ENCODE measurements at places on chromosomes 5 and 9.

GRCh38 chr9:34591248-34591916 is 1.9 kb upstream of the CNTFR start:
- peak; percentile 61 for DNase-seq

DNA sequence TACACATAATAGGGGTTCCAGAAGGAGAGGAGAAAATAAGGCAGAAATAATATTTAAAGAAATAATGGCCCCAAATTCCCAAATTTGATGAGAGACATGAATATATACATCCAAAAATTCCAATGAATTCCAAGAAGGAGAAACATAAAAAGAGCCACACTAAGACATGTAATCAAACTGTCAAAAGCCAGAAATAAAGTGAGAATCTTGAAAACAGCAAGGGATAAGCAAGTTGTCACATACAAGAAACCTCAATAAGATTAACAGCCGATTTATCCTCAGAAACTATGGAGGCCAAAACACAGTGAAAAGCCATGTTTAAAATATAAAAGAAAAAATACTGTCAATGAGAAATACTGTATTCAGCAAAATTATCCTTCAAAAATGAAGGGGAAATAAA is 14.5 kb downstream of the CATSPER3 start:
- no peak for DNase-seq

DNA sequence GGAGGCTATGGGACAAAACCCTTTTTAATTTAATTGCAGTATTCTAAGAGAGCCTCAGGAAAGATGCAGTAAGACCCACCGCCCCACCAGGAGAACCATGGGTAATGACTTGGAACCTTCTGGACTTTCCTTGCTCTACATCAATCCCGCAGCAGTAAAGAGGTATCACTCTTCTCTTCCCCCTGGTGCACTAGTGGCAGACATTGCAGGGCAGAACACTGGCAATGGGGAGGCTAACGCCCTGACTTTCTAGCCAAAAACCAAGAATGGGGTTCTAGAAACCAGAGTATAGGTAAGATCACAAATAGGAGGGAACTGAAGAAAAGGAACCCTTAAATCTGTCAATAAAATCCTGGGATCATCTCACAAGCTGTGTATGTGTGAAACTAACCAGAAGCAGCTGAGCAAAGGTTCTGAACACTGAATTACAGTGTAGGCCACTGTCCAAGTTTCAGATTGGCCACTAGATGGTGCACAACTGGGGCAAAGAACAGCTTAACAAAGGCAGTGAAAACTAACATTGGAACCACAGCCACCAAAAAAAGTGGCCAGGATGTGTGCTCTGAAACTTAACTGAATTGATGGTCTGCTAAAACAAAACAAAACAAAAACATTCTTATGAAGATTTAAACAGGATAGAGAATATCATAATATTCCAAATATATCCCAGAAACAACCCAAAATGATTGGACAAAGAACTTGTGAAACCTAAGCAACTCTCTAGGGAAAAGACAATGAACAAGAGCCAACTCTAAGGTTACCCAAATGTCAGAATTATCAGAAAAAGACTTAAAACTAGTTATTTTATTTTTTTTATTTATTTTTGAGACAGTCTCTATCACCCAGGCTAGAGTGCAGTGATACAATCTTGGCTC is 6.6 kb upstream of the FAM151B start:
- DNase-seq = no peak

DNA sequence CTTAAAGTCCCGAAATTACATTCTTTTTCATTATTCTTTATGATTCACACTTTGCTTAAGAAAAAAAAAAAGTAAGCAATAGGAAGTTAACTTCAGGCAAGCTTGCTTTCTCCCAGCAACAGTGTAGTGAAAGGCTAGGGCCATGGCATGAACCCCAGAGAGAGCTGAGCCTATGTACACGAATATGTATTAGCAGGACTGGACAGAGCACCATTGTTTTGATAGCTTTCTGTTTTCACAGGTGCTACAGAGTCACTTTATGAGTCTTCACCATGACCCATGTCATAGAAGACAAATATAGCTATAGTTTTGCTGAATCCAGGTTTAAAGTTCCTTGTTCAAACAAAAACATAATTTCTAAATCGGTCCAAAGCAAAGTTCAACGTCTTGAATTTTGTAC is 199.2 kb downstream of the ADAMTSL1 start:
- DNase-seq = no peak

- DNase-seq = no peak
Observed at GRCh38 chr5:16862777-16863176, 73.3 kb downstream of the MYO10 start.

GRCh38 chr9:115291841-115292240 is 173.9 kb upstream of the TNC start:
- DNase-seq = no peak

DNA sequence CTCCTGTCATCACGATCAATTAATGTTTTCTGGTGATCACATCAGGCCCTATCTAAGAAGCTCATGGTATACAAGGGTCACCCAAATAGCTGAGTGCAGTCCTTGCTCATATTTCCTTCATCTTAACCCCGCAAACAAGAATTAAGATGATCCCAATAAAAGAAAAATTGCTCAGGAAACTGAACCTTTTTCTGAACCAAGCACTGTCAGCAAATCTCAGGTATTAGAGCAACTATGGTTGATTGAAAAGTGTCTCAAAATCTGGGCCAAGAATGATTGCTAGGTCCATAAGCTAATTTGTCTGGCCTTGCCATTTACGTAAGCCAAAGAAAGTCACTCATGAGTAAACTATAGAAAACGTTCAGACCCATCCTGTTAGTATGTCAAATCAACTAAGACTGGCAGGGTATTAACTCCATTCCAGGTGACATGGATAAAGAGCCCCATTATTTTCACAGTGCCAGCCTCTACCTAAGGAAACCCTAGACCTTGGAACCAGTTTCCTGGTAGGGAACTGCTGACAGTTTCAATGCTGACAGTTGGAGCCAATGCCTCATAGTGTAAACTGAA is 209.3 kb downstream of the DEPDC1B start:
- no peak for DNase-seq

- DNase-seq = peak; percentile 59
Observed at GRCh38 chr5:156479849-156480248, 152.9 kb downstream of the SGCD start.

DNA sequence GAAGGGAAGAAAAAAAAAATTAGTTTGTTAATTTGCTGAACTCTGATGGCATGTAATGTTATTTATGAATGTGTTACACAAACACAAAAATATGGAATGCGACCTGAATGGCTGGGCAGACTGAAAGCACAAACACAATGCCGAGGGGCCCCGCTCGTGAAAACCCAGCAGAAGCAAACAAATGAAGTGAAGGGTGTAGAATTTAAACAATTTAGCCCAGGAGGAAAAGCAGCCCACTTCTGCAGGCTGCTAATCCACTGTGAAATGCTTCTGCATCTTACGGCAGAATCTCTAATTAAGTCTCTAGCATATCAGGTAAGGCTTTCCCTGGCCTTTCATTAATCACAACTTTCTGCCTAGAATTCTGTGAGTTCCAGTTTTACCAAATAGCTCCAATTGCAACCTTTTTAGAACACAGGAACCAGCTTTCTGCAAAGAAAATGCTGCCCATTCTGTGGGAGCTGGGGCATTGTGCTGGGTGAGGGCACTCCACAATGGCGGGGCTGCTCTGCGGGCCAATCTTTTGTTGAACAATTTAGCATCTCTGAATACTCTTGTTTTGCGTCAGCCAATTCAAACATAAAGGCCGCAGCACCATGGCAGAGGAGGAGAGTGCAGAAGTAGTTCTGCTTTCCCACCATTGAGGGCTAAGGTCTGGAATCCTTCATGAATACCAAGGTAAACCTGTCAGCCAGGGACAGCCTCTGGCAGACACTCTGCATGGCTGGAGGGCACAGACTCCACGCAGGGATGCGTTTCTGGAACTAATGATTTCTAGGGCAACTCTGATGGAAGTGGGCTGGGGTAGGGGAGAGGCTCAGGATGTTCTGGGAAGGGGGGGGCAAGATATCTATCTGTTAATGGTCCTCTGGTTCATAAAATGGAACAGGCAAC is 66.4 kb downstream of the PTCH1 start:
- DNase-seq = no peak

GRCh38 chr5:62791059-62791458 is 212.4 kb downstream of the LRRC70 start:
- peak; percentile 33 for DNase-seq

DNA sequence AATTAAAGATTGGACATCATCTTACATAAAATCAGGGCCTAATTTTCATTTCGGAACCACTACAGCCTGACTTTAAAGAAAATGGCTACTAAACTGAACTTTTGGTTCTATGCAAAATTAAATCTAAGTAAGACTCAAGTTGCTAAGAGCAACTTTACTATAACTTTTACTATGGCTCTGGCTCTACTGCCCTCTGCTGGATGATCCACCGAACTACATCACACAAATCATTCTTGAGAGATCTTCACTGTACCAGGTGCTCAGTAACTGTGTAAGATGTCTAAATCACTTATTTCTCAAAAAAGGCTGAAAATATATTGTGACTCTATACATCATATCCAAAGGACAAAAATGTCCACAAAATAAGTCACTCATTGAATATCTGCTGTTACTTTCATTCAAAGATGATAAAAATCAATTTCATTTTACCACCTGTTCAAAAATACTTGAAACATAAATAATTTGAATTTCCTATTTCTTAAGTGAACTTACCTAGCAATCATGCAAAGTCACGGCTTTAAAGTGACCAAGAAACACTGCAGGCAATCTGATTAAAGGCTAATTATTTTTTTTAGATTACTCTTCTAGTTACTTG is 13.5 kb downstream of the MOCS2 start:
- DNase-seq = no peak

DNA sequence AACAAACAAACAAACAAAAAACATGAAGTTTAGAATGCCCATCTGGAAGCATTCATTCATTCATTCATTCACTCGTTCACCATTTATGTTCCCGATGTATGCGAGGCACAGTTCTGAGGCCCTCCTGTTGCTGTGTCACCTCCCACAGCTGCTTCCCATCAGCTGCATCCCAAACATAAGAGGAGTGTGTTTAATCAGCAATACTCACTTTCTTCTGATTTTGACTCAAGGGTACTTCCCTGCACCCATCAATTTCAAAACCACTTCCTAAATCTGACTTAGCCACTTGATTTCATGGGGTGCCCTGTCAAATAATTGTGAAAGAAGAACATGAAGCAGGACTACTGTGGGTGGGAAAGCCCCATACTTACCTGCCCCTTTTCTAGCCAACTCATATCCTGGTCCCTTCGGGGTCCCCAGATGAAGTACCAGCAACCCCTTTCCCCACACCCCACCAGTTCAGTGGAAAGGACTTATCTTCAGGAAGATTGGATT is 128.0 kb upstream of the IL12B start:
- DNase-seq = no peak

- DNase-seq = peak; percentile 74
Observed at GRCh38 chr5:167723254-167723871, 568.1 kb upstream of the WWC1 start.

DNA sequence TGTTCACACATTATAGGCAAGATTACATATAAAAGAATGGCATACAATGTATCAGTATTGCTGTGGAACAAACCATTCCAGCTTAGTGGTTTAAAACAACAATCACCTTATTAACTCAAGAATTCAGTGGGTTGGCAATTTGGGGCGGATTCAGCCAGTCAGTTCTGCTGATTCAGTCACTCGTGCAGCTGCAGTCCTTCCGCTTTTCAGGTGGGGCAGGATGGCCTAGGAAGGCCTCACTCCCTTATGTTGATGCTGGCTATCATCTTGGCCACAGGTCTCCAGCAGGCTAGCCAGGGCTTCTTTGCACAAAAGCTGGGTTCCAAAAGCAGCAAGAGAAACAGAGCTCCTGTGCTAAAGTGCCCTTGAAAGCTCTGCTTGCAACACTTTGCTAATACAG is 150.6 kb downstream of the MCTP1 start:
- no peak for DNase-seq

DNA sequence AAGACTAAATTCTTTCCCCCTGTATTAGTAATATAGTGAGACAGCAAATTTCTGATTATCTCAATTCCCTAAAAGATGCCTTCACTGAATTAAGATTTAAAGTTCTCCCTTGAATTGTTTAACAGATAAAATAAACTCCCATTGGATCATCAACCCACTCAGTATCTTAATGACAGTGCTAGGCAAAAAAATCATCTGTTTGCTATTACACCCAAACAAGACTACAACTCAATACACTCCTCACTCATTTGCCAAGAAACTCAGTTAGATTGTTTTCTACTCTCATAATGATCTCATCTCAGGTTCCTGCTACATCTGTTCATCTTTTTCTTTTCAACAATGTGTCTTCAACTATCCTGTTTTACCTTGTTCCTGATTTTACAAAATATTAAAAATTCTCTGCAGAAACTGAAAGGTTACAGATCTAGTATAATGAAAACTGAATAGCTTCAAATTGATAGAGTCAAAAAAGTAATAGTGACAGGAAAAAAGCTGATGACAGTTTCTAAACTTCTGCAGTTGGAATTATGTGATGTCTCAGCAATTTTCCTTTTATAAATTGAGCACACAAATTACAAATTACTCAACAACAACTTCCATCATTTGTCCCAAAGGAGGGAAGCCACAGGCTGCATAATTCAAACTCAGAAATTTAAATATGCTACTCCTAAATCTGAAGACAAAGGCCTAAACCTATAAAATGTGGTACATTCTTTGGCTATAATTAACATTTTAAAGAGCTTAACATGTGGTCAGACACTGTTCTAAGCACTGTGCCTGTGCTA is 39.4 kb downstream of the HOMER1 start:
- no peak for DNase-seq

- DNase-seq = no peak
Observed at GRCh38 chr5:149036970-149037369, 25.9 kb downstream of the SH3TC2 start.

GRCh38 chr5:175544108-175544511 is 65.8 kb downstream of the SFXN1 start:
- DNase-seq = no peak

GRCh38 chr9:214648-215493 is at the start of gene DOCK8:
Gene DOCK8 (plus strand): TSS chr9:214865. CDS start chr9:214977, 112 bp downstream.
- DNase-seq = peak; percentile 27

GRCh38 chr9:20476912-20477521 is 145.3 kb downstream of the MLLT3 start:
- DNase-seq = no peak

DNA sequence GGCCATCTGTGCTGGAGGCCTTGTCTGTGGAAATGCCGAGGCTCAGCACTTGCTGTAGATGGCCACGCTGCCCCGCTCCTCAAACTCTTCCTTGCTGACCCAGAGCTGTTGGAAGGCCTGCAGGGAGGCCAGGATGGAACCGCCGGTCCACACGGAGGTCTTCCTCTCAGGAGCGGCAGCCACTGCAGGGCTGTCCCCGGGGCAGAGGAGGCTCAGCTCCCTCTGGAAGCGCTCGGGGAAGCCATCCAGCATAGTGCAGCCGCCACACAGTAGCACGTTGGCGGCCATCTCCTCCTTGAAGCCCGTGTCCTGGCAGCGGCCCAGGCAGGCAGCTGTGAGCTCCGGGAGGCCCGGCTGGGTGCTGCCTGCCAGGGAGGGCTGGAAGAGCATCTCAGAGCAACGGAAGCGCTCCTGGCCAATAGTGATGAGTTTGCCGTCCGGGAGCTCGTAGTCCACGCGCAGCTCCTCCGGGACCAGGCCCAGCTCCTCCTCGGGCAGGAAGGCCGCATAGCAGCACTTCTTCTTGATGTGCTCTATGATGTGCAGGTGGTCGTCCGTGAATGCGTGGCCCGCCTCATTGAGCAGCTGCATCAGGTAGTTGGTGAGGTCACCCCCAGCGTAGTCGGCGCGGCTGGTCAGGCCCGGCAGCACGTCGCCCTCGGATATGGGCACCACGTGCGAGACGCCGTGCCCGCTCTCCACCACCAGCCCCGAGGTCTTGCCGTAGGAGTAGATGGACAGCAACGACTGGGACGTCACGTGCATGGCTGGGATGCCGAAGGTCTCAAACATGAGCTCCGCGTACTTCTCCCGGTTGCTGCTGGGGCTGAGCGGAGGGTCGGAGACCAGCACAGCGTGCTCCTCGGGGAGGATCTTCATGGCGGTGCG is 901 bp downstream of the ACTL7B start:
- no peak for DNase-seq
